ENCODE measurements at places on chromosomes 1 and 21.

GRCh38 chr21:30044447-30045064 is 104.8 kb upstream of the GRIK1 start:
- no peak for DNase-seq

- DNase-seq, result peak; percentile 87
Measured at GRCh38 chr1:9490605-9491339, 48.5 kb upstream of the SLC25A33 start.

DNA sequence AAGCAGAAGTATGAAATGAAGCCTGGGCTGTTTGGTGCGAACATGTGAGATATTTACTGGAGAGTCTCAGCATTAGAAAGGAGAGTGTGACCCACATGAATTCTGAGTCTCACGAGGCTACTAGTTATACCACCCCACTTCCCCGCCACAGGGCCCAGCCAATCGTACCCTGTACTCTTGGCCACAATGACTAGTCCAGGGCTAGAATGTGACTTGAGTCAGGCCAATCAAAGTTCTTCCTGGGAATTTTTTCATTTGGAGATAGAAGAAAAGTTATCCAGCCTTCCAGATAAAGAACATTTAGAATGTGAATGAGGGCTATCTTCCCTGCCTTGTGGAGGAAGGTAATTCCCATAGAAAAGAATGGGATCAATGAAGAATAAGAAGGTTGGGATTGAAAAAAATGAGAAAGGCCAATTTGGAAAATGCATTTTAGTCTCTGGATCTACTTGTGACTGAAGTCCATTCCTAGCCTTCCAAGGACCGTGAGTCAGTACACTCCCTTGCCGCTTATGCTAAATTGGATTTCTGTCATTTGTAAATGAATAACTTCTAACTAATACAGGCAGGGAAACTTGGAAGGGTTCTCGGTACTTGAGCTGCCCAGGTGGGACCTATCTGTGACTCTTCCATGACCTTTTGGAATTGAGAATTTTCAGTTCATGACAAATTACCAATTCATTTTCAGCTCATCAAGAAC is 12.3 kb upstream of the RIMKLA start:
- no peak for DNase-seq

DNA sequence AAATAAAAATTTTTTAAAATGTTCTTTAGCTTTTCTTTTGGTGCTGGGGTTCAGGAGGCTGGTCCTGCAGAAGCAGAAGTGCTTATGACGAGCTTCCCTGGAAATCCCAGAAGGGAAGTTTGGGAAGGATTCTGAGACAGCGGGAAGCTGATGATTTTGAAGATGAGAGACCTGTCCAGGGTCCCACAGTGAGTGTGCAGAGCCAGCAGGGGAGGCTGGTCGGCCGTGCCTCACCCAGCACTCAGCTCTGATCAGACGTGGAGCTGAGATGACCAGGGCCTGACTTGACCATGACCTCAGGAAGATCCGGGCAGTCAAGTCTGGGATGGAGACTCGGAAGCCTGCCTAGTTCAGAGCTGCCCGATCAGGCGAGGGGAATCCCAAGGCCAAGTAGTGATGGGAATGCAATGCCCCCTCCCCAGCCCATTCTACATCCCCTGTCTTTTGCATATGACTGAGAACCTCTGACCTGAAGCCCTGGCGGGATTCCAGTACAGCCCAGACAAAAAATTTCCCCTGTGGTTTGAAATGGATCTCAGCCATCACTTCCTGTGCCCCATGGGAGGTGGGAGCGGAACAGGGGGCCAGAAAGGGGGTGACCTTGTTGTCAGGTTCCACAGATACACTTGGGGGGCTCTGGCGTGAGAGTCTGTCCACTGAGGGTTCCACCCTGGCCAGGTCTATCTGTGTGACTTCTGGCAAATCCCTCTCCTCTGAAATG is 96.8 kb upstream of the RUNX3 start:
- no peak for DNase-seq

DNA sequence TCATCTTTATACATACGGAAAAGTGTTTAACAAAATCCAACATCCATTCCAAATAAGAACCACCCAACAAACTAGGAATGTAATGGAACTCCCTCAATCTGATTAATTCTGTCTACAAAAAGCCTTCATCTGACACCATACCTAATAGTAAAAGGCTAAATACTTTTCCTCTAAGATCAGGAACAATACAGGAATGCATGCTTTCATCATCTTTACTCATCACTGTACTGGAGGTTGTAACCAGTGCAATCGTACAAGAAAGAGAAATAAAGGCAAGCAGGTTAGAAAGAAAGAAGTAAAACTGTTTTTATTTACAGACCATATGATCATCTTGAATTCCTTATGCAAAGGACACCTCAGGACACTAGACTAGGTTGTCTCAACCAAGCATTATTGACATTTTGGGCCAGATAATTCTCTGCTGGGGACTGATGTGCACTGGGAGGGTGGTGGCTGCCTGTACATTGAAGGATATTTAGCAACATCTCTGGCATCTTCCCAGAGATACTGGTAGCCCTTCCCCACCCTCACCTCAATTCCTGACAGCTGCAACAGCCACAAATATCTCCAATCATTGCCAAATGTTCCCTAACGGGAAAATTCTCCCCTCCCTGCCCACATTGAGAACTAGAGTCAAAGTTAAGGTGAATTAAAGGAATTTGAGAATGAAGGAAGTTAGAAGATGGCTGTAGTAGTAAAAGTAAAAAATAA is 30.6 kb upstream of the INSL5 start:
- DNase-seq, result no peak

DNA sequence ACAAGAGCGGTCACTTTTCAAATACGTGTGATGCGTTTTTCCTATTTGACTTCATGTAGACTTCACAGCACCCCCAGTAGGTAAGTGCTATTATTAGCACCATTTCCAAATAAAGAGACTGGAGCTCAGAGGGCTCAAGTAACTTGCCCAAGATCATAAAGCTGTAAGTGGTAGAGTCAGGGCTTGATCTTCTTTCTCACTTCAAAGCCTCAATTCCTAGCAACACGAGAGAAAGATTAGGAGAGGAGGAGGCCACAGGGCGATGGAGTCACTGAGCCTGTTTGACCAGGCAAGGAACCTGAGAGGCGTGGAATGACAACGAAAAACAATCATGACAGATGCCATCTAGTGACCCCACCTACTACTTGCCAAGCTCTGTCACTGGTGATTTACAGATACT is 181.0 kb downstream of the FOXD2 start:
- no peak for DNase-seq

GRCh38 chr1:17587693-17588047 is 48.2 kb downstream of the ARHGEF10L start:
- DNase-seq, result no peak

DNA sequence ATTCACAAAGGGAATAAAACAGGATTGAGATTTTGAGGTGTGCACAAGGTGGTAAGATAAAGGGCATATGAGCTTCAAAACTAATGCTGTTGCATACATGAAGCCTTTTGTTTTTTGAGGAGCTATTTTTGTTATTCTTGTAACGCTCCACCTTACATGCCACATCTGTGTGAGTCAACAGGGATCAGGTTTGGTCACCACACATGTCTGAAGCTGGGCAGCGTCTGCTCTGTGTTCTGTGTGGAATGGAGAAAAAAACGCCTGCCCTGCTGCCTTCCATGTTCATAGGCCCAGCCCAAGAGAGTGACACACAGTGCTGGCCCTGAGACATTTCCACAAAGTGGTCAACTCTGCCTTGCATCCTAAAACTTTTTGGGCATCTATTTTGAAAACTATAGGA is 67.7 kb downstream of the MPZL1 start:
- DNase-seq, result no peak

DNA sequence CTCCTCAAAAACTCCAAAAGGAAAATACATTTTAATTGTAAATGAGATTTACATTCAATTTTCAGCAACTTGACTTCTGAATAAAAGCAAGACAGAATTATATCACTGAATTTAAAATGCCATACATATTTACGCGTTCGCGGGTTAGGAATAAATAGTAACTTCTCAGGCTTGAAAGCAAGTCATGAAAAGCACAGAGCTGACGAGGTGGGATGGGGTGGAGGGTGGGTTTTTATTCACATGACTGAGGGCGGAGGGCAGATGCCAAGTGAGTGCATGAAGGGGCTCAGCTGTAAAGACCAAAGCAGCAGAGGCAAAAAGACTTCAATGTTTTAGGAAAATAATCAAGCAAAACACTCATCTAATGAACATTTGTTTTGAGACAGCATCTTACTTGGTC is 5.7 kb downstream of the CEP104 start:
- no peak for DNase-seq

GRCh38 chr1:167173516-167174184 is 47.0 kb upstream of the POU2F1 start:
- no peak for DNase-seq

- no peak for DNase-seq
Measured at GRCh38 chr1:31767225-31767624, 3.1 kb upstream of the ADGRB2 start.

GRCh38 chr1:190377294-190377693 is 100.4 kb downstream of the BRINP3 start:
- DNase-seq, result no peak

DNA sequence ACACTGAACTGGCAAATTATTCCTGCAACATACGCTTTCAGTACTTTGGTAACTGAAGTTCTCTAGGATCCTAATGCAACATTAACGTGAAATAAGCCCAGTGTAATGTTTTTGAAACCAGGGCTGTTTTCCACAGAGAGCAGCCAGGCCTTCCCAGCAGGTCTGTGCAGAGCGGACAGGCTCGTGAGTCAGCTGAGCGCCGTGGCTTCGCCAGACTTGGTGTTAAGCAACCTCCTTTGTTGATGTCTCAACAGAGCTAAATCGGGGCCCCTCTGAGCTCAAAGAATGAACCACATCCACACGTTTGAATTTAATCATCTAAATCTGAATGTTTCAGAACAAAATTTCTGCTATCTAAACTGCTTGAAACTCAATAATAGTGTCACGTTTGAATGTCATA is 181.8 kb upstream of the FMN2 start:
- DNase-seq, result no peak

GRCh38 chr1:9395018-9395417 is 102.3 kb downstream of the SPSB1 start:
- no peak for DNase-seq

DNA sequence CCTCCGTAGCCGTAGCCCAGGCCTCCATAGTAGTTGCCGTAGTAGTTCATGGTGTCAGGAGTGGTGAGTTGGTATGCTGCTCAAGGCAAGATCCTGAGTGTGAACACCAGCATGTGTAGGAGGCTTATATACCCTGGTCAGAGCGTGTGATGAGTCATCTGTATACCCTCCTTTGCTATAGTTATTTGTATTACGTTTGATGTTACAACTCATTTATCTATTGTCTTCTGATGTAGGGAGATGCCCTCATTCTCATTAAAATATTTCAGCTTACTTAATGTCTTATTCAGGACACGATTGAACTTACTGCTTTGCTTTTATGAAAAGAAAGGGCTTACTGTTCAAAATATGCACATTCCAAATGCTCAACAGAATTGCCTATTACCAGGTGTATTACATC is at the start of gene KRTAP19-5:
KRTAP19-5 (minus strand) TSS at position 101 of the 400 bp plus-strand sequence; CDS start at position 50, 51 bp downstream.
- no peak for DNase-seq

DNA sequence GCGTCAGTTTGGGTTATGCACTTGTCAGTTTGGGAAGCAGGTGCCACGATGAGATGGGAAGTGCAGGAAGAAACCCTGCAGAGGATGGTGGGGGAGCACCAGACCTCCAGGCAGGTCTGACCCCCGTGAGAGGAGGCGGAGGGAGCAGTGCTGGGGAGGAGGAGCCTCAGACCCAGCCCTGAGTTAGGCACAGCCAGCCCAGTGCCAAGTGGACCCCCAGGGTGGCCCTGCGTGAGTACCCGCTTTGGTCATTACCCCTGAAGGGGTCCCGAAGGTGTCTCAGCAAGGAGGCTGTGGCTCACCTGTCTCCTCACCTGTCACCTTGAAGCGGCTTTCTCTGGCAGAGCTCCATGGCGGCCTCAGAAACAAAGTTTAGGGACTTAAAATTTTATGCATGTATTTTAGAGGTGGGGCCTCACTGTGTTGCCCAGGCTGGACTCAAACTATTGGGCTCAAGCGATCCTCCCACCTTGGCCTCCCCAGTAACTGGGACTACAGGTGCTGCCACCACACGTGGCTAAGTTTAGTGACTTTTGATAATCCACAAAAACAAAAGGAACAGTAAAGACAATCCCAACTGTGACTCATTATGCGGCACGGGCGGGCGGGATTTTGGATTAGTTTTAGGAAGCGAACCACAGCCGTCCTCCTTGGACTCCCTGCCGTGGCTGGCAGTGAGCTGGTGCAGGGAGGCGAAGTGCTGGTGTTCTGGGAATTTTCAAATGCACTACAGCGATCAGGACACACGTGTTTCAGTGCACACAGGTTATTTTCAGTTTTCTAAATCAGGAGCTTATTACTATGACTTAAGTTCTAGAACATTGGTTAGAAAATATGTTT is 4.7 kb downstream of the AGPAT3 start:
- DNase-seq, result no peak

- DNase-seq, result no peak
Measured at GRCh38 chr1:56099766-56100265, 479.5 kb downstream of the PLPP3 start.

DNA sequence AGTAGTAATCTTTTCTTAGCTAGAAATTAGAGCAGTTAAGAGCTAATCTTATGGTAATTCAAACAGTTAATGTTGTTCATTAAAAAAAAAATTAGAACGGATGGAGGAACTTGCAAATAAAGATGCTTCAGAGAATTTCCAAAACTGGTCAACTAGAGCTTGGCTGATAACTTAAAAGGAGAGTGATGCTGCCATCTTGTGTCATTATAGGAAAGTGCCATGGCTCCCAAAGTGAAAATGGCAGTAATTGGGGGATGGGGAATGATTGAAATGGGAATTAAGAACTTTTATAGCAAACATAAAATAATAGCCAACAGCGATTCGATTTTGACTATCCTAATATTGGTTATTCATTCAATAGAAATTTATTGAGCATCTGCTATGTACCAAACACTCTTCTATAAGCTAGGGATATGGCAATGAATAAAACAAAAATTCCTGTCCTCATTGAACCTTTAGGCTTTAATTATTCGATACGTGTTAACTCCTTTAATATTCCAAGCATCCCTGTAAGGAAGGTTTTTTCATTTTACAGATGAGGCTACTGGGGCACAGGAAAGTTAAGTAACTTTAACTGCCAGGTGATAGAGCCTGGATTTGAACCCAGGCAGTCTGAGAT is 5.7 kb upstream of the PLPP3 start:
- DNase-seq, result no peak

- no peak for DNase-seq
Measured at GRCh38 chr1:174841747-174842146, 158.0 kb upstream of the CACYBP start.

GRCh38 chr1:203661572-203661971 is 34.9 kb downstream of the ATP2B4 start:
- no peak for DNase-seq

All from hippocampal formation (tissue), 2 donors.